Activated CD8-positive, alpha-beta memory T cell treated with anti-CD3 and anti-CD28 coated beads for 1 hour (primary cell): ENCODE measurements at places on chromosomes 4 and X.

GRCh38 chr4:184000457-184001396 is 95.6 kb downstream of the STOX2 start:
- no peak for DNase-seq

GRCh38 chr4:163090997-163091684 is 75.5 kb downstream of the NAF1 start:
- no peak for DNase-seq

DNA sequence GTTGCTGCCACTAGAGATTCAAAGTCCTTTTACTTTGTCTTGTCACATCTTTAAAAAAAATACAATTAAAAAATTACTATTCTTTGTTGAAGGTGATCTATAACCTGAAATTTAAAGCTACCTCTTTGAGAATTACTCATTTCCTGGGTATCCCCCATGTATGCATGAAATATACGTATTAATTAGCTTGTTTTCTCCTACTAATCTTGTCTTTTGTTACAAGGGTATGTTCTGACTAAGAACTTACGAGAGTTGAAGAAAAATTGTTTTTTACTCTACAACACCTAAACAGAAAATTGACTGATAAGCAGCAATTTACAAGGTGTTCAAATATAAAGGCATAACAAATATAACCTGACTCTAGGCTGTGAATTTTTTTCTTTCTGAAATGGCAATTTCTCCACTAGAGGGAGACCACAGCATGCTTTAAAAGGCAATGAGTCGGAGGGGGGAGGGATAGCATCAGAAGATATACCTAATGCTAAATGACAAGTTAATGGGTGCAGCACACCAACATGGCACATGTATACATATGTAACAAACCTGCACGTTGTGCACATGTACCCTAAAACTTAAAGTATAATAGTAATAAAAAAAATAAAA is 249.6 kb downstream of the OPHN1 start:
- DNase-seq = no peak

GRCh38 chr4:74056114-74056857 is 17.8 kb upstream of the CXCL3 start:
- no peak for DNase-seq

- no peak for DNase-seq
Observed at GRCh38 chr4:166143227-166143626, 270.2 kb downstream of the TLL1 start.

GRCh38 chr4:71553605-71554004 is 214.8 kb downstream of the SLC4A4 start:
- DNase-seq = no peak

- DNase-seq = no peak
Observed at GRCh38 chr4:140374130-140374477, 658 bp downstream of the SCOC start.
